ENCODE measurements at places on chromosomes 3 and 15.

DNA sequence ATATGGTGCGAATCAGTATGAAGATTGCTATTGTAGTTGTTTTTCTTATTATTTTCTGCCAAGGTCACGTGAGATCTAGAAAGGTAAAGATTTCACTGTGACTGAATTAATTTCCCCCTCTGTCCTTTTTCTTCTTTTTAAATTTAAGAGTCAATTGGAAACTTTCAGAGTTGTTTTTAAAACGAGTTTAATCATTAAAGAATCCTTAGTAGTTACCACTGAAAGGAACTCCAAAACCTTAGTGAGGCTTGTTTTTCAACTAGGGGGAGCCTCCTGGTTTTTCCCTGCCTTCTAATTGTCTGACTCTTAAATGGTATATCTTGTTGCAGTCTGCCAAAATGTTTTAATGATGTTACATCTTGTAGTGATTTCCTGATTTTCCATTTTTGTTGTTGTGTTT is 17.6 kb downstream of the P2RY12 start:
- no peak for DNase-seq

DNA sequence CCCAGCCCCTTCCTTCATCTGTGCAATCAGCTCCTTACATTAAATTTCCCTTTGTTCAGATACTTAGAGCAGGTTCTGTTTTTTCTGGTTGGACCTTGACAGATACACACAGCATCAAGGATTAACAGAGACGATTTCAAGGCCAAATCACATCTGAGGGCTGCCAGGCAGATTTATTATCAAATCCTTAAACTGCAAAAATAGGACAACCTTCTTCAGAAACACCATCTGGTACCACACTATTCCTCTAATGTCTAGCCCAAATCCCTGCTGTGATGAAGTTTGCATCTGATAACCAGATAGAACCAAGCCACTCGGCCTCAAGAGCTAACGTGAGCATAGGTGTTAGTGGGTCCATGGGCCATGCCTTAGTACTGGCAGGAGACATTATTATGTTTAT is 250.7 kb upstream of the PROK2 start:
- DNase-seq = no peak

DNA sequence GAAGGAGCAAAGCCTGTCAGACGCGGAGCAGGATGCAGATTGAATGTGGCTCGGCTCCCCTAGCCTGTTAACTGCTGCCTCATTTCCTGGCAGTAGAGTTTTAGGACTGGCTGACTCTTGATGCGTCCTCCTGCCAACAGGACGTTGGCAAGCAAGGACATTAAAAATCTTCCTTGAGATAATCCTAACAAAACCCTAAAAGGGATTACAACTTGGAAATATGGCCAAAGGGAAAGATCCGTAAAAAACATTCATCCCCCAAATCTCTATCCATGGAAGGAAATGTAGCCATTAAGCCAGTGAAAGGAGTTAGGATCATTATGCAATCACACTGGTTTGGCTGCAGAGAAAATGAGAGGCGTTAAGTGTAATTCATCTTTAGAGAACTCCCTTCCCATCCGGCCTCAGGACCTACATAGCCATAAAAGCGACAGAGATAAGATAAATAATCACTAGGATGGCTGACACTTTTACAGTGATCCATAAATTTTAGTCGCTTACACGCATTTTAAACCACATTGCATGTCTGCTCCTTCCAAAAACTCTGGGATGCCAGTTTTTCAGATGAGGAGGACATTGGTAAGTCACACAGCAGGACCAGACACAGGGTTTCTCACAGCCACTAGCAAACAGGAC is 44.5 kb upstream of the C3orf80 start:
- DNase-seq = no peak

GRCh38 chr3:176909044-176909443 is 288.2 kb downstream of the TBL1XR1 start:
- DNase-seq = no peak

GRCh38 chr15:76512971-76513370 is 176.4 kb downstream of the ISL2 start:
- DNase-seq = peak; percentile 30

DNA sequence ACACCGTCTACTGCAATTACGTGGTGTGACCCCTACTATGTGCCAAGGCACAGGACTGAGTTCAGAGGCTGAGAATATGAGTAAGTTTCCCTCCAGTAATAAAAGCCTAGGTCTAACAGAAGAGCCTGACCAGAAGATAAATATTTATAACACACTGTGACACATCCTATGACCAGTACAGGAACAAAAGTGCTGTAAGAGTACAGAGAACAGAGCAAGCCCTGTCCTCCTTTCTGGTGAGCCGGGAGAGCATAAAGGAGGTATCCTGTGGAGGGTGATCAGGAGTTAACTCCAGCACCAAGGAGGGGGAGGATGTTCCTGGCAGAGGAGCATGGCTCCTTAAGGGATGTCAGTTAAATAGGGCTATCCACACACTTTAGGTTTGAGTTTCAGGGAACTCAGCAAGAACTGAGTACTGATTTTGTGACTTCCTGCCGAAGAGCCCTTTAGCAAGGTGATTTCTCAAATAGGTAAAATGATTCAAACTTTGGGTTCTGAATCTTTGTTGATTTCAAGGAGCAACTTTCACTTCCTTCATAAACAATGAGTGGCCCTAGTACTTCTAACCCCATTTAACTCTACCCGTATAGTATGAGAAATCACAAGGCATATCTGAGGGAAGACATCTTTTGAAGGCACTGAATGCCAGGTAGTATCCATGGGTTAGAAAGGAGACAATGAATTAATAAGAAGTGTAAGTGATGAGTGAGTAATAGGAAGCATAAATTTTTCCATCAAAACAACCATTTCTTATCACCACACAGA is 198.0 kb downstream of the THRB start:
- DNase-seq = peak; percentile 41

- no peak for DNase-seq
Observed at GRCh38 chr3:171001250-171001893, 25.1 kb downstream of the SLC2A2 start.

DNA sequence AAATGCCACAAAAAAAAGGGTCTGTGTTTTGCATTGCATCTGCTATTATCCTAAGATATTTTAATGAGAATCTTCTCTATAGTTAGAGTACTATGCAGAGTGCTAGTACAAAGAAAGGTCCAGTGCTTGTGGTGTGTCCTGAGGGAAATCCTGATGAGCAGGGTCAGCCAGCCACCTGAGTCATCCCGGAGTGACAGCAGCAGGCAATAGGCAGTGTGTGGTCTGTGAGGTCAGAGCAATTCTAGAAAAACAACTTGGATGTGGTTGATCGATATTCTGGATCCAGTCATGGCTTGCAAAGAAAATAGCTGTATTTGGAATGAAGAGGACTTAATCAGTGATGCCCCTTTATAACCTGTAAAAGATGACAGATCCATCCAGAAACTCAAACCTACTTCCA is 119.2 kb downstream of the CTNNB1 start:
- DNase-seq = peak; percentile 24

GRCh38 chr15:71301958-71302621 is 186.8 kb downstream of the THSD4 start:
- peak; percentile 23 for DNase-seq

GRCh38 chr15:40337597-40337996 is 3.1 kb downstream of the CCDC9B start:
- DNase-seq = no peak

DNA sequence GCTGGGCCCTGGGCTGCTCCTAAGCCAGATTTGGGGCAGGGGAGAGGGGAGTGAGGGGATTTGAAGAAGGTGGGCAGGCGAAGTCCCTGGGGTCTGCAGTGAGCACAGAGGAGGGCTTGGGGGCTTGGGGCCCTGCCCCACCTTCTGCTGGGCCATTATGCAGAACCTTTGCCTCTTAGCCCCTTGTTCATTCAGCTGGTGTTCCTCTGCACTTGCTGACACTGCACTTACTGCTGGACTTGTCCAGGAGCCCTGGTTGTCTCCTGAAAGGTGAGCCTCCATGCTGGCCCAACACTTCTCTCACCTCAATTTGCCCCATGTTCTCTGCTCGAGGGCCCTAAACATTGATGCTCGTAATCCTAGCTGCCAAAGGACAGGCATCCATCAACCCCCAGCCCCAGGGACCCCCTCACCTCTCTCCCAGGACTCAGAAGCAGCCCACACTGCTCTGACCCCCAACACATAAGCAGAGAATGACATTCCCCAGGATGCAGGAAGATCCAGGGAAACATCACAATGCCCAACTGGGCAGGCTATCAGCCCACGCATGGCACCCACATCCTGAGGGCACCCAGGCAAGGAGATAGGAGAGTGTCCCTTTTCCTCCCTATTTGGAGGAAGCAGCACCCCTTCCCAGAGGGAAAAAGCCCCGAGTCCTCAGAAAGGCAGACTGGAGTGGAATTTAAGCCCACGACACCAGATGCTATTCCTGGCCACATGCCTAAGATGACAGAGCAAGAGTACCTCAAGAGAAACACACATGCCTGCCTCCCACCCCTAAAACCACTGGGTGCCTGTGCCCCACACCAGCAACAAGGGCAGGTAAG is 76.8 kb downstream of the ADCY5 start:
- DNase-seq = no peak

- DNase-seq = no peak
Observed at GRCh38 chr3:11606865-11607440, 36.8 kb downstream of the VGLL4 start.

DNA sequence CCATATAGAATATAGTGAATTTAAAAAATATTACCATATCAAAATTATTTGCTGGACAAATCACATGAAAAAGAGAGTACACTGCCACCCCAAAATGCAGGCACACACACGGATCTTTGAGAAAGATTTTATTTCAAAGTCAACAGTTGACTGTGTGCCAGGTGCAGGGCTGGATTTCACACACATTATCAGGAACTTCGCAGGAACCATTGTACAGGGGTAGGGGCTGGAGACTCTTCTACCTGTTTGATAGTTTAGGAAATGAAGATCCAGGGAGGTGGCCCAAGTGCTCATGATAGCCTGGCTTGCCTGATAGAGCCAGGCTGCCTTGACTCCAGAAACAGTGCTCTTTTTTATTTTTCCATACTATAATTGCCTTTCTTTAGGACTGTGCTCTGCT is 54.2 kb downstream of the IL1RAP start:
- DNase-seq = no peak

DNA sequence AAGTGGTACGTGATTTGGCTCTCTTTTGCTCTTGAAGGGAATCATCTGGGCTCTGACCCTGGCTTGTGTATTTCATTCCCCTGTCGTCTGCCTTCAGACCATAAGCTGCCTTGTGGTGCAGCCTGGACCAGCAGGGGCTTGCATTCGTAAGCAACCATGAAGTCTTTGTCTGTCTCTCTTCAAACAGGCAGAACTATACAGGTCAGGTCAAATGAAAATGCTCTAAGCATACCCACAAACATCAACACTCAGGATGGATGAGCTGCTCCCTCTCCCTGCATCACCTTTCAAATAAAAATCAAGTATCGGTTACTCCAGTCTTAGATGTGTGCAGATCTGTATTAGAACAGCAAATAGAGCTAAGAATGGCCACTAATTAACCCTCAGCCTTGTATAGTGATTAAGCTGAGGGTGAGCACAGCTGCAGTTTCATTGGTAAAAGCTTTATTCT is 268.6 kb upstream of the UBE2E1 start:
- no peak for DNase-seq

GRCh38 chr3:179806177-179806576 is 153.3 kb downstream of the USP13 start:
- peak; percentile 63 for DNase-seq

GRCh38 chr15:39494462-39494861 is 86.4 kb upstream of the THBS1 start:
- no peak for DNase-seq

- no peak for DNase-seq
Observed at GRCh38 chr3:127660621-127661251, 12.0 kb upstream of the ABTB1 start.

- peak; percentile 77 for DNase-seq
Observed at GRCh38 chr3:11641316-11641682, 2.4 kb downstream of the VGLL4 start.

DNA sequence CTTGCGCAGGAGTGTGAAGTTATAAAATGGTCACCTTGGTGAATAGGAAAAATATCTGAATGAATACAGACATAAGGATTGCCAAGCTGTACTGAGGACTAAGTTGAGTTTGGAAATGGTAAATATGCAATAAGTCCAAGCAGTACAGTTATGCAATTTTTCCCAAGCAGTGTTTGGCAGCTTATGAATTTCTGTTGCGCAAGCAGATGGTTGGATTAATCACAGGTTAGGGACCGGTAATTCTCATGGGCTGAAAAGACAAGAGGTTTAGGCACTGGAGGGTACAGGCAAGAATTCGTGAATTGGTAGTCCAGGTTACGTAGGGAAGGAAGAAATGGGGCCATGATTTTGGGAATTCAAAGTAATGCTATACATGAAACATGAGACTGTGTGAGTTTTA is 210.3 kb downstream of the RAP2B start:
- DNase-seq = peak; percentile 53

GRCh38 chr3:141308588-141309218 is 59.6 kb upstream of the ZBTB38 start:
- peak; percentile 34 for DNase-seq

- DNase-seq = no peak
Observed at GRCh38 chr3:171290680-171291079, 169.5 kb downstream of the TNIK start.

GRCh38 chr3:57068437-57069089 is 8.1 kb downstream of the SPATA12 start:
- peak; percentile 61 for DNase-seq

DNA sequence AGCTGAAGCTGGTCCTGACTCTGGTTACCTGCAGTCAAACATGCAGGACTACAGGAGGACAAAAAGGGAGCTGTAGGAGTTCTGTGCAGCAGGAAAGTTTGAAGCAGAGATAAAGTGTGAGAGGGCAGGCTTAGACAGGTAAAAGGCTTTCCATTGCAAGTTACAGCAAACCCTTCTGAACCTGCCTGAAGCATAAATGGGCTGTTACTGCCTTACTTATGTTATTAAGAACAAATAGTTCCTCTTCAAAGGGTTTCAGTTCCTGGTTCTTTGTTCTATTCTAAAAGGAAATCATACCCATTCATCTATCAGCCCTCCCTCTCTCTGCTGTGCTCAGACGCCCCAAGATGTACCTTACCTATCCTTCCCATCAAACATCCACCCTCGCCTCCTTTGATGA is 52.4 kb upstream of the CACNA2D3 start:
- no peak for DNase-seq

DNA sequence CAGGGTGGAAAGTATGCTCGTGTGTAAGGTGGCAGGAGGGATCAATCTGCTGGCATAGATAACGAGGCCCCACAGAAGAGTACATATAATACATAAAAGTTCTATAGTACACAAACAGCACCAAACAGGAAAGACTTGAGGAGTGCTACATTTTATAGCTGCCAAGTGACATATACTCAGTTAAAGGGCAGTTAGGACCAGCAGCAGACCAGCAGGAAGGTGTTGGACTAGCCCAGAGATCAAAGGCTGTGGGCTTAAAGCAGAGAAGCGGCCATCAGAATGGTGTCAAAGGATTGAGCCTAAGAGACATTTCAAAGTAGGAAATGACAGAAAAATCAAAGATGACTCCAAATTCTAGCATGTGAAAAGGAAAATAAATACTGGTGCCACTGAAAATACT is 34.5 kb downstream of the SFMBT1 start:
- no peak for DNase-seq

- no peak for DNase-seq
Observed at GRCh38 chr3:37465174-37465573, 290.8 kb upstream of the LRRFIP2 start.

- no peak for DNase-seq
Observed at GRCh38 chr3:72190050-72190449, 405.1 kb upstream of the PROK2 start.

GRCh38 chr15:45631776-45632175 is 3.1 kb upstream of the SQOR start:
- peak; percentile 45 for DNase-seq
